ENCODE measurements at places on chromosomes 16 and 17.

DNA sequence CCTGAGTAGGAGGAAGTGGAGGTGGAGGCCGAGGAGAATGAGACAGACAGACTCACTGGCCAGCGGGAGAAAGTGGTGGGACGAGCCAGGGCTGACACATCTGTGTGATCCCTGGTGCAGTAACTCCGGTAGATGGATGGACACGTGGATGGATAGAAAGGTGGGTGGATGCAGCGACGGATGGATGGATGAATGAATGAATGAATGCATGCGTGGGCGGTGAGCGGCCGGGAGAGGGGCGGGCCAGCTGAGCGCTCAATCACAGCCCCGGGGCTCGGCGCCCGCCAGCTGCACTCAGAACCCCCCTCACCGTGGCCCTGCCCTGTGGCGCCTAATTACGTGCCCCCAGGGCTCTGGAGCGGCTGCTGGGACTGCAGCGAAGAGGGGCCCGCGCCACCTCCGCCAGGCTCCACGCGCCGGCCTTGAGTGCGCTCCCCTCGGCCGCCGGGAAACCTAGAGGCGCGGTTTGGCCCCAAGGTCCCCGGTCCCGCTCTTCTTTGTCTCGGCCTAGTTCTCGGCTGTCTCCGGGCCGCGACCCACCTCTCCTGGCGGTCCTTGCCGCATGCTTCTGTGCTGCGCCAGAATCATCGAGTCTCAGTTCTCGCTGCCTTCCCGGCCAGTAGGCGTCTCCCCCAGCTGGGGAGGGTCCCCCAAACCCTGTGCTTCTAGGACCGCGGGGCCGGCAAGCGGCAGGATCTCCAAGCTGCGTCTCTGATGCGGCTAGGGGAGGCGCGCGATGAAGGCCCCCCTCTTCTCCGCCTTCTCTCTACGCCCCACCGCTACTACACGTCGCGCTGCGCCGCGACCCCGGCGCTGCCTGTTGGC is 41.0 kb downstream of the RAI1 start:
- no peak for DNase-seq

- no peak for DNase-seq
Observed at GRCh38 chr16:7257016-7257415, 75.6 kb upstream of the RBFOX1 start.

DNA sequence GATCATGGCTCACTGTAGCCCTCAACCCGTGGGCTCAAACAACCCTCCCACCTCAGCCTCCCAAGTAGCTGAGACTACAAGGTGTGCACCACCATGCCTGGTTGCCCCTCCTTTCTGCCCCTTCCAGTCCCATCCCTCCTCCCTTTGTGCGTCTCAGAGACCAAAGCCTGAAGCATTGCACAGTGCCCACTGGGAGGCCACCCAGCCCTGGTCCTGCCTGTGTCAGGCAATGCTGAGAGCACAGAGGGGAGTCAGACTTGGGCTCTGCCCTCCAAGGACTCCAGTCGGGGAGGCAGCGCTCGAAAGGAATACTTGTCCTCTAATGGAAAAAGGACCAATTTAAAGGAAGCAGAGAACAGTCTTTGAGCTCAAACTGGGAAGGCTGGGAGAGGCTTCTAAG is 20.4 kb downstream of the RAI1 start:
- no peak for DNase-seq

DNA sequence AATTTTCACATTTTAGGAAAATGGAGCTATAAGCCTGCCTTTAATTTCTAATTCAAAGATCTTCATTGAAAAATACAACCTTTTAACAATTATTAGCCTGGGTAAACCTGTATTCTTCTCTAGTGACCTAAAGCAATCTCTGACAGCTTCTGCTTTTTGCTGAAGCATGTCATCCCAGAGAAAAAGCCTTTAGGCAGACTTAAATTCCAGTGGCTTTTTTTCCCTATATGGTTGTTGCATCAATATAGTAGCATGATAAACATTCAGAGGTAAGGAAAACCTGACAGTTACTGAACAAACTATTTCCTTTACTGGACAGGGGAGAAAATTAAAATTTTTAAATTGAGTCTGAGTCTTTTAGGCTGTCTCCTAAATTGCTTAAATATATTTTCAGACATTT is 7.8 kb upstream of the EVI2A start:
- no peak for DNase-seq

GRCh38 chr16:68739964-68740627 is 3.0 kb downstream of the CDH1 start:
- no peak for DNase-seq

GRCh38 chr16:89122322-89122851 is 28.7 kb downstream of the ACSF3 start:
- no peak for DNase-seq

DNA sequence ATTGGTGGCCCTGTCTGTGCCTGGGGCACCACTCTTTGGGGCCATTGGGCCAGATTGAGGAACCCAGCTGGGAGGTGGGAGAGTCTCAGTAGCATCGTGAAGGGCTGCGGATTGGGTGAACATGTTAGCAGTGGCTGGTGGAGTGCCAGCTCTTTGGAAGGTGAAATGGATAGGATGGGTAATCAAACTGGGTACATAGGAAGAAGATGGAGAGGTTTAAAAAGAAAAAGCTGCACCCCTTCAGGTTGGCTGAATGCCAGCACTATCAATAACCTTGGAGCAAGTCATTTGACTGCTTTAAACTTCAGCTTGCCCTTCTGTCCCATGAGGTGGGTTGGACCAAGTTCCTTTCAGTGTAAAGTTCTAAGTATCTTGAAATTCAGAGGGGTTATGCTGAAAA is 95.0 kb downstream of the RPTOR start:
- no peak for DNase-seq

- DNase-seq, result no peak
Observed at GRCh38 chr16:13793841-13794409, 126.0 kb upstream of the ERCC4 start.

All from activated CD8-positive, alpha-beta memory T cell treated with anti-CD3 and anti-CD28 coated beads for 4 hours (primary cell).